ENCODE measurements at places on chromosomes 5 and 9.

- no peak for DNase-seq
These were observed 102.7 kb upstream of the CACNA1B start for GRCh38 chr9:137774775-137775386.

DNA sequence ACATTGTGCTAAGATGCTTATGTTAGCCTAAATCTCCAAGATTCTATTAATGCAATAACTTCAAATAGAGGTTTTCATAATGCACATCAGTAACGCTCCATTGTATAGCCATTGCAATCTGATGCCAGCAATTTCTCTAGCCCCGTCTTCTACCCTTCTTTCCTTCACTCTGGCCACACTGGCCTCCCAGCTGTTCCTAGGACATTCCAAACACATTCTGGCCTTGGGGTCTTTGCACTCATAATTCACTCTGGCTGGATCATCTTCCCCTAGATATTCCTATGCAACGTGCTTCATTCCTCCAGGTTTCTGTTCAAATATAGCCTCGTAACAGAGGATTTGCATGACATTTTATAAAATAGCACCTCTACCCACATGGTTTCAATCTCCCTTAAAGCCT, 23.3 kb downstream of the FAM81B start:
- no peak for DNase-seq

GRCh38 chr5:128626536-128627090, 88.6 kb upstream of the FBN2 start:
- DNase-seq = no peak

DNA sequence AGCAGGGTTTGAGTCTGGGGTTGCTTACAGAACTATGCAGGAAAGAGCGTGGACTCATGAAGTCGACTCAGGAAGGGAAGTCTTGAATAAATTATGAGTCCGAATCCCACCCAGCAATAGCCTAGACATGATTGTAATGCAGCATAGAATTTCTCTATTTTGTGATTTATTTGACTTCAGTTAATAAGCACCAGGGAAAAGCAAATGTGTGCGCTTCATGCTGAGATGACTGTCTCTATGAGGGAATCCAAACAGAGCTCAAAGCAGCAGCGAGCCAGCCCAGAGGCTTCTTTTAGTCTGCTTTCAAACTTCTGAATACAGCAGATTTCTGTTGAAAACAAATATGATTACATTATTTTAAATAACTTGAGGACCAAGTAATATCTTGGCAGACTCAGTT, 188.0 kb downstream of the SEMA6A start:
- no peak for DNase-seq

GRCh38 chr9:79610791-79611614, 39.2 kb downstream of the TLE4 start:
- no peak for DNase-seq

DNA sequence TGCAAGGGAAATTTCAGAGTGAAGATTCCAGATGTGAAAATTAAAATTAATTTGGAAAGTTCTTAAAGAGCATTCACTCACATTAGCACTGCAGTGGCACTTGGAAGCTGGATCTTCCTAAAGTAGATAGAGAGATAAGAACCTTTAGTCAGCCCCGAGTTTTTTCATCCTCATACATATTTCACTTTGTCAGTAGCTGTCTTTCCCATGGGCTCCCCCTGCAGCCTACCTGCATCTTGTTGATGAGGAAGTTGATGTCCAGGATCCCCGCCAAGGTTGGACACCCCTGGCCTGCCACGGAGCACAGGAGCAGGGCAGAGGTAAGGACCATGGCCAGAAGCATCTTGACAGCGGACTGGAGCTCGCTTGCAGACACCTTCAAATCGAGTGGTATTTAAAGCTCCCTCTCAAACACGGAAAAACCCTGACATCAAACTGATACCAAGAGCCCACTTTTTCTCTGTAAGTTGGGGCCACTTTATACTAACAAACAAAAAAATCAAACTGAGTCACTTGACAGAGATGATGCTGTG, at the start of gene IL9:
Gene IL9, minus strand, starts transcription at position 368 of the 533 bp plus-strand sequence. Its CDS starts 25 bp downstream, at position 343.
- no peak for DNase-seq
